T-cell (primary cell): ENCODE measurements at places on chromosomes 2 and 18.

DNA sequence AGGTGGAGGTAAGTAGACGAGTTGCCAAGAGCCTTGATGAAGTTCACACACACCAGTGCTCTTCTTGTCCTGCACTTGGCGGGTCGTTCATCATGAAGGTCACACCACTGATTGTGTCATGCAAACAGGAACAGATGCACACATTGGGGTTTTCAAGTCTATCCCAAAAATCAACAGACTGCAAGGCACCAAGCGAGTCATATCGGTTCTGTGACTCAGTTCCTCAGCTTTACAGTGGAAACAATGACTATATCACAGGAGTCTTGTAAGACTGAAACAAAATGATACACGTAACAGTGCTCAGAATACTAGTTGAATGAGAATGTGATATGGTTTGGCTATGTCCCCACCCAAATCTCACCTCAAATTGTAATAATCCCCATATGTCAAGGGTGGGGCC lies 526.9 kb upstream of the ID2 start:
- no peak overlapping the region for H3K27ac ChIP-seq
- DNase-seq, result no peak
- H3K36me3 ChIP-seq, result no peaks in the 10 kb centered on the region
- no peak overlapping the region for H3K4me3 ChIP-seq
- peaks cover 6% of the 10 kb centered on the region for H3K4me1 ChIP-seq

- no peak overlapping the region for H3K4me3 ChIP-seq
- no peaks in the 10 kb centered on the region for H3K4me1 ChIP-seq
- no peaks in the 10 kb centered on the region for H3K36me3 ChIP-seq
- no peak overlapping the region for H3K27ac ChIP-seq
- H3K27me3 ChIP-seq, result no peaks in the 10 kb centered on the region
- DNase-seq, result no peak
These were observed 69.0 kb downstream of the GULP1 start for GRCh38 chr2:188360485-188361263.

GRCh38 chr2:177597759-177598158 lies 205.2 kb downstream of the AGPS start:
- H3K4me1 ChIP-seq, result no peaks in the 10 kb centered on the region
- no peak overlapping the region for H3K4me3 ChIP-seq
- H3K27ac ChIP-seq, result no peak overlapping the region

GRCh38 chr2:230578106-230578505 lies 134.5 kb upstream of the CAB39 start:
- H3K36me3 ChIP-seq, result no peaks in the 10 kb centered on the region
- H3K27me3 ChIP-seq, result no peaks in the 10 kb centered on the region
- no peak for DNase-seq
- H3K4me1 ChIP-seq, result peaks cover 26% of the 10 kb centered on the region
- H3K27ac ChIP-seq, result no peak overlapping the region

DNA sequence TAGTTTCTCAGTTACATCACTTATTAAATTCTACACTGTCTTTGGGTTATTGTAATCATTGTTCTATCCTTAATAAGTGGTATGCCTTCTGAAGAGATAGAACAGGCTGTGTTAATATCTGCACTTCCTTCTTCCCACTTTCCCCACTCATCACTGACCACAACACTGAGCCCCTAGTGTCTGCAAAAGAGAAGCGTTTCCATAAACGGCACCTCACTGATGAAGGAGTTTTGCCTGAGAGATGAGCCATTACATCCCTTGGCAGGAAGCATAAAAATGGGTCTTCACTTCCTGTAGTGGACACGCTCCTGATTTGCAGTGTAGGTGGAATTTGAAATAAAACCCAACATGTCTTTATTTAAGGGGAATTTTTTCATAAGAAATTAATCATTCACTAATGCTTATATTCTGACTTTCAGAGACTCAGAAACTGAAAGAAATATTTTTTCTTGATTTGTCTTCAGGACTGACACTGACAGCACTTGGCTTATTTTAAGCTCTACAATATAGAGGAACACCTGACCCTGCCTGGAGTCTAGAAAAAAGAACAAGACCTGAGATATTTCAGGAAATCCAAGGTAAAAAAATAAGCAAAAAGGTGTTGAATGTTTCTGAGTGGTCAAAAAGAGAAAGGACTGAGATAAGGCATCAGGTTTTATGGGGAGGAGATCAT lies 275.3 kb downstream of the RAD51AP2 start:
- no peak for DNase-seq
- H3K4me1 ChIP-seq, result no peaks in the 10 kb centered on the region
- H3K36me3 ChIP-seq, result no peaks in the 10 kb centered on the region
- no peaks in the 10 kb centered on the region for H3K27me3 ChIP-seq
- H3K27ac ChIP-seq, result no peak overlapping the region

- no peaks in the 10 kb centered on the region for H3K36me3 ChIP-seq
- H3K27me3 ChIP-seq, result no peaks in the 10 kb centered on the region
- H3K4me3 ChIP-seq, result no peak overlapping the region
- DNase-seq, result no peak
These were observed 164.7 kb downstream of the GRB14 start for GRCh38 chr2:164456619-164457018.

DNA sequence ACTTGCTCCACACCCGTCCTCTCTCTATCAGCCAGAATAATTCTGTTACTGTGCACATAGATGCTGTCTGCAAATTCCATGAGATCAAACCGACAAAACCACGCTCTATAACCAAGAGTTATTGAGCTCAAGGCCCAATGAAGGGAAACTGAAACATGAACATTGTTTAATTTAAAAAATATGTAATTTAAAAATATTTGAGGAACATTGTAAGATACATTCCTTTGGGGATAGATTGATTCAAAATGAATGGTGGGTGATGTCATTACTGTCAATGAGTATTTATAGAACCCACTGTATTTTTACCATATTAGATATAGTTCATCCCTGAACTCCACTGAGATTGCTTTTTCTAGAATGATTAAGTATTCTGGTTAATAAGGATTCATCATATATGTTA lies 50.4 kb downstream of the NCKAP5 start:
- H3K27ac ChIP-seq, result no peak overlapping the region
- H3K4me1 ChIP-seq, result no peaks in the 10 kb centered on the region
- no peaks in the 10 kb centered on the region for H3K27me3 ChIP-seq
- no peak for DNase-seq
- H3K4me3 ChIP-seq, result no peak overlapping the region
- H3K36me3 ChIP-seq, result no peaks in the 10 kb centered on the region

GRCh38 chr2:56713161-56713676 lies 529.4 kb downstream of the CCDC85A start:
- no peak for DNase-seq
- H3K36me3 ChIP-seq, result no peaks in the 10 kb centered on the region
- no peak overlapping the region for H3K27ac ChIP-seq
- H3K4me3 ChIP-seq, result no peak overlapping the region

DNA sequence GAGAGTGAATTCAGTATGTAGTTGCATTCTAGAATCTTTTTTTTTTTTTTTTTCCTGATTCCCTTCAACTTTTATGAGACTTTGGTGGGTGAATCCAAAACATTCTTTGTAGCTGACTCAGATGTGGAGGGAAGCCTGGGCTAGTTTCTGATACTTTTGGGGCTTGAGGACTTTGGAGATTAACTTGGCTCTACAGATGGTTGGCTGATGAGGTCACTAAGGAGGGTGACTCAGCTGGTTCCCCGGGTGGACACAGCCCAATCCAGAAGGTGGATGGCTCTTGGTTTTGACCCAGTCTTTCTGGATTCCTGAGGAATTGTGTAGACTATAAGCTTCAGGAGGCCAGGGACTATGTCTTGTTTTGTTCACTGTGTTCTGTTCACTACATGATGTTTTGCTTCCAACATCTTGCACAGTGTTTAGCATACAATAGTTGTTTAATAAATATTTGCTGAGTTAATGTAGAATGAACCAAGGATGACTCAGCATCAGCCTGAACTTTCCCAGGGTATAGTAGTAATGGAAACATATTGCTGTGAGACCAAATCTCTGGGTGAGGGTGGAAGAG lies 30.5 kb downstream of the LAMA3 start:
- no peaks in the 10 kb centered on the region for H3K27me3 ChIP-seq
- H3K36me3 ChIP-seq, result no peaks in the 10 kb centered on the region
- no peaks in the 10 kb centered on the region for H3K4me1 ChIP-seq

DNA sequence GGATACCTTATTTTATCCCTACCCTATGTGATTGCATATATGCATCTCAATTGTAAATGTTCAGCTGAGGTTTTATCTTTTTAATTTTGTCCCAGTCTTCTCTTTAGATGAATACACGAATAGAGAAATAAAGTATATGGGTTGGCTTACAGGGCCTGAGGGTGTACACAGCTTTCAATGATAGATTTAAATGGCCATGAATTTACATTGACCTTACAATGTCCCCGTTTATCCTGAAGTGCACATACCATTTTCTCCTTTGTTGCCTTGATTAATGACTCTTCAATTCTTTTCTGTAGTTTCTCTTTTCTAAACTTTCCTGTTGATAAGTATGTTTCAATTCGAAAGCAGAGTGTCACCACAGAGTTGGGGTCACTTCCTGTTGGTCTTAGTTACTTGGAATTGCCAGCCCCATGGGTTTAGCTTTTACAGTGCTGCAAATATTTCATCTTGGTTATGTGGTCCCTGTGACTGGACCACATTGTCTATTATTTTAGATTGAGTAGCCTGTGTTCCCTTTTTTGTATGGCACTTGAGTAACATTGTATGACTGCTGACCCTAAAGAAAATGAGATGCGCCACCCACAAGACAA lies 1616.3 kb upstream of the ACVR2A start:
- H3K4me3 ChIP-seq, result no peak overlapping the region
- H3K4me1 ChIP-seq, result no peaks in the 10 kb centered on the region
- no peaks in the 10 kb centered on the region for H3K27me3 ChIP-seq
- no peak for DNase-seq

GRCh38 chr2:173860566-173860965 lies 104.6 kb downstream of the SP3 start:
- DNase-seq, result no peak
- no peak overlapping the region for H3K27ac ChIP-seq
- H3K36me3 ChIP-seq, result no peaks in the 10 kb centered on the region
- no peak overlapping the region for H3K4me3 ChIP-seq
- H3K4me1 ChIP-seq, result no peaks in the 10 kb centered on the region

- H3K27ac ChIP-seq, result no peak overlapping the region
- no peak for DNase-seq
- no peaks in the 10 kb centered on the region for H3K36me3 ChIP-seq
- peaks cover 4% of the 10 kb centered on the region for H3K27me3 ChIP-seq
- no peak overlapping the region for H3K4me3 ChIP-seq
These were observed 163.7 kb downstream of the FBXO15 start for GRCh38 chr18:73983970-73984369.

DNA sequence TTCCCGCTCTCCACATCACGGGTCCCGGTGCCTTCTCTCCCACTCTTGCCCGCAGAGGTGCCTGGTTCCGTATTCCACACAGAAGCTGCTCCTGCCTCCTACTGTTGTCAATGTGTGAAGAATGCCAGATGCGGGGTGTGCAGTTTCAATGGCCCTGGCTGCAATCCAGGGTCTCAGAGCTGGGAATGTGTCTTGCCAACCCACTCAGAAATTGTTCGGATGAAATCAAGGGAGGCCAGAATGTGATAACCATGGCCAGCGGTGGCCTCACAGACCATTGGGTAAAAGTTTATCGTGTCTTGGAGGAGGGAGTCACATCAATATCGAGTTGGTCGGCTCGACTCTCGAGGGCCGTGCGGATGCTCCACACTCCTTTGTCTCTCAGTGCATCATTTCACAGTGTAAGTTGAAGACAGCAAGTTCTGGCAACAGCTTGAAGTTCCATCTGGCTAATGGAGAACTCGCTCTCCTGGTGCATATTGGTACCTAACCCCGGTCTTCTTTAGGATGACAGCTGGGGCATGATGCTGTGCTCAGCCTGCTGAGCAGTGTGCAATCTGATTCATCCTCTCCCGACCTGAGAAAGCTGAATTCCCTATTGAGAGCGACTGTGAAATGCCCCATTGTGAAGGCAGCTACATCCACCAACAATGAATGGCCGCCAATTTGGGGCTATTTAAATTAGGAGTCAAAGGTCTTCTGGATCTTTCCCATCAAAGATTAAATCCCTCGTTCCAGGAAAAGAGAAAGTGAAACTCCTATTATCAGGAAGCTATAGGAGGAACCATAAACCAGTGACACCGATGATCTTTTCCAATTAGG lies 389.0 kb downstream of the SOX11 start:
- no peak overlapping the region for H3K27ac ChIP-seq
- no peaks in the 10 kb centered on the region for H3K4me1 ChIP-seq
- H3K4me3 ChIP-seq, result no peak overlapping the region
- H3K27me3 ChIP-seq, result no peaks in the 10 kb centered on the region
- DNase-seq, result no peak

DNA sequence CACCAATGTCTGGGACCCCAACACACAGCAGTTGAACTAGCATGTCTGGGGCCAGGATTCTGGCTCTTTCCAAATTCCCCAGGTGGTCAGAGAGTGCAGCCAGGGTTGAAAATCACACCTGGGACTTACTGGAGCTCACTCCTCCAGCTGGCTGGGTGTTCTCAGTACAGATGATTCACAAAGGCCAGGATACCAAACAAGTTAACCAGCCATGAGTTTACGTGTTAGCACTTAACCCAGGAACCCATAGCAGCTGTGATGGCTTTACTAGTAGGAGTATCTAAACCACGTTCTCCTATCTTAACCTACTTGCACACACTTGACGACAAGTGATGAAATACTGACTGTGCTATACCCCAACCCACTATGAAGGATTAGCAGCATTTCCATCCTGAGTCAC lies 222.8 kb downstream of the FBXO15 start:
- no peak overlapping the region for H3K27ac ChIP-seq
- H3K36me3 ChIP-seq, result no peaks in the 10 kb centered on the region
- H3K4me3 ChIP-seq, result no peak overlapping the region
- H3K4me1 ChIP-seq, result no peaks in the 10 kb centered on the region
- H3K27me3 ChIP-seq, result peaks cover 4% of the 10 kb centered on the region
- DNase-seq, result no peak

DNA sequence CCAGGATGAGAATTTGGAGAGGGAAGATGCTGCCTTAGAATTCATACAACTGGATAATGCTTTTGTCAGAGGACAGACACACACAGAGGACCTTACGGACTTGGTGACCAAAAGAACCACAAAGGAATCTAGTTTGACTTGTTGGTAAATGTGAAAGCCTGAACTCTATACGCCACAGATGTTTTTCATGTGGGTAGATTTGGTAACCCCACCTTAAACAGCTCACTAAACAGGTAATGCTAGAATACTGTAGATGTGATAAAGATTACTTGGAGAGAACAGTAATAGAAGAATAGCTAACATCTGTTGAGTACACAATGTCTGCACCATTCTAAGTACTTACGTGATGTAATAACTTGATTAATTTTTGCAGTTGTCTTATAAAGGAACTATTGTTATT lies 24.1 kb downstream of the ANXA4 start:
- H3K4me1 ChIP-seq, result peaks cover 18% of the 10 kb centered on the region
- no peaks in the 10 kb centered on the region for H3K27me3 ChIP-seq
- no peak overlapping the region for H3K27ac ChIP-seq
- no peaks in the 10 kb centered on the region for H3K36me3 ChIP-seq
